ENCODE measurements at places on chromosomes 2 and 18. TPM values are rescaled to one million over a fixed set of nuclear protein-coding genes. Genes with fewer than 3 reads are reported as not detected.

SKOR2 gene
- not detected for total RNA-seq

RAX gene
- not detected for total RNA-seq

TMEM185B gene
- 16.7 TPM for total RNA-seq

PRSS56 gene
- total RNA-seq = 1.0 TPM

ITGA4 gene
- 19.3 TPM for total RNA-seq

LYPD1 gene
- 4.2 TPM for total RNA-seq

NPPC gene
- 5.7 TPM for total RNA-seq

ALPI gene
- total RNA-seq = not detected

MAP3K19 gene
- total RNA-seq = not detected

KCNIP3 gene
- total RNA-seq = 2.1 TPM

IL1RN gene
- not detected for total RNA-seq

OR6B2 gene
- not detected for total RNA-seq

UGT1A3 gene
- total RNA-seq = not detected

THUMPD2 gene
- total RNA-seq = 11.5 TPM

UBR3 gene
- 67.8 TPM for total RNA-seq

OTOF gene
- total RNA-seq = 5.2 TPM

RAPGEF4 gene
- 5.7 TPM for total RNA-seq

SIX2 gene
- 4.2 TPM for total RNA-seq

INSIG2 gene
- 13.0 TPM for total RNA-seq

TCF23 gene
- 0.52 TPM for total RNA-seq

POTEJ gene
- not detected for total RNA-seq

BMP10 gene
- not detected for total RNA-seq

CDH20 gene
- total RNA-seq = 1.0 TPM

UGT1A5 gene
- not detected for total RNA-seq

WDCP gene
- total RNA-seq = 12.0 TPM

SERPINB7 gene
- not detected for total RNA-seq

C2orf72 gene
- total RNA-seq = 1.0 TPM

MC4R gene
- total RNA-seq = 0.52 TPM

CD302 gene
- total RNA-seq = 9.9 TPM

HOXD4 gene
- 1.0 TPM for total RNA-seq

POTEF gene
- total RNA-seq = not detected

DNAJC27 gene
- total RNA-seq = 8.4 TPM

All from skeletal muscle tissue (tissue), 5 donors.